ENCODE measurements at places on chromosomes 7 and 10.

- DNase-seq: no peak
These were observed 256.1 kb upstream of the C7orf33 start for GRCh38 chr7:148334441-148334956.

- DNase-seq: no peak
These were observed 115.3 kb downstream of the ST7 start for GRCh38 chr7:117068511-117069145.

GRCh38 chr7:145860809-145861208 is 255.8 kb upstream of the CNTNAP2 start:
- DNase-seq: no peak

DNA sequence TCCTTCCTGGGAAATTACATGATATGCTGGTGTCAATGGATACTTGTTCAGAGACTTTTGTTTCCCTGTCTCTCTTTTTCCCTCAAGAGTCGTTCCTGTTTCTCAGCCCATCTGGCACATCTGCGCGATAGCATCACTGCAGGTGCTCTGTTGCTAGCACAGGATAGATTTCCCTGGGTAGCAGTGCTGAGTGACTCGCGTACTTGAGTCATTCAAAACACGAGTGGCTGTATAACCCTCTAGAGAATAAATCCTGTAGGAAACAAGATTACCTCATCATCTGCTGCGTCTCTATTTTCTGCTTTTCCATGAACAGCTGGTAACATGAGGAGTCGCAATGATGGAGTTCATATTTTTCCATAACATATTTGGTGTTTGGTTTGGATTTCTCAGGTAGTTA is 452.0 kb upstream of the FZD8 start:
- DNase-seq: no peak

GRCh38 chr10:119404719-119405519 is 137.6 kb downstream of the RGS10 start:
- DNase-seq: no peak

GRCh38 chr7:47128700-47129099 is 453.2 kb downstream of the TNS3 start:
- DNase-seq: no peak

DNA sequence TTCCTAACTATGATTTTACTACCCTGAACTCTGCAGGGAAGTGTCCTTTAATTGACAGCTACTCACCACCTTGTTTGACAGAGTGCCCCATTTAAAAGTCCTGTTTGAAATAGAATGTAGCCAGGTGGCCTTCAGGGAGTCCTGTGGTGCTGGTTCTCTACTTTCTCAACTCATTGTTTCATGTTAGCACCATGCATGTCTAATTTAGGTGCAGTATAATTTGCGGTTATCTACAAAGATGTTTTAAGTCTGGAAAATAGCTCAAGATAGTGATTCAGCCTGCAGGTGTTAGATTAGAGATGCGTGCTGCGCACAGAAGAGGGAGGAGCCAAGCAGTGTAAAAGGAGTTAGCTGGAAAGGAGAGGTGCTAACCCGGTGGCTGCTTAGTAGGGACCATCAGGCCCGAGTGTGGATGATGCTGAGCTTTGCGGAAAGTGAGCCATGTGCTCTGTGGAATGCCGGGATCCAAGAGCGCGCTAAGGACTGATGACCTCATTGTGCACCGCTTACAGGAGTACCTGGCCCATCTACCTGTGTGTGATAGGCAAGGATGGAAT is 1.2 kb downstream of the CCM2 start:
- DNase-seq: no peak

- DNase-seq: no peak
These were observed 233.3 kb downstream of the SLC25A13 start for GRCh38 chr7:96088579-96088978.

DNA sequence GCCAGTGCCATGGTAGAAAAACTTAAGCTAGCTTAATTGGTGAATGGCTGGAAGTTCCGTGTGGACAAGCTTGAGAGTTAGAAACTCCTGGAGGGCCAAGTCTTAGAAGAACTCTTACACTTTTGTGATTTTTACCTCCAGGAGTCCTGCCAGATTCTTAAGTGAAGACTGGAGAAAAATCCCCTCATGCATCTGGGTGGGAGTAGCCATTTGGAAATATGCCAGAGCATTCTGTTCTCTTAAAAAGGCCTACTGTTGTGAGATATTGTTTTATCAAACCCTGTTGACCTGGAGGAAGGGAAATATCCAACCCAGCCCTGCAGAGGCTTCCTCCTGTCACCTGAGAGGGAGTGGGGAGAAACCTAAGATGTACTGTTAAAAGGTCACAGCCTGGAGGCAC is 17.6 kb upstream of the MCM10 start:
- no peak for DNase-seq

DNA sequence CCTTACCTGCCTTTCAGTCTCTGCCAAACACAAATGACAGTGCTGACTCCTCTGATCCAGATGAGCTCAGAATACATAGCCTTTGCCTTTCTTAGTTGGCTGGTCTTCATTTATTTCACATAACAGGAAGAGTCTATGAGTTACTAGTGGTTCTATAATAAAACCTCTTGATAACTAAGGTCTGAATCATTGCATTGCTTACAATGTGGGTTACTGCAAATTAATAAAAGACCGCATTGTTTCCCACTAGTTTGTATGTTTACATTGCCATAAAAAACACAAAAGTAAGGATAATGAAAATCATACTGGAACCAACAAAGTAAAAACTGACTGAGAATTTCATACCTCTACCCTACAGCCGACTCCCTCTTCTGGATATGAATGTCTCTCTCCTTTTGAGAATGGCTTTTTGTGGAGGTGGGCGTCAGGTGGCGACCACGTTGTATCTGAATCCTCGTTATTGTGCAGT is 62.0 kb upstream of the AKR1E2 start:
- no peak for DNase-seq

DNA sequence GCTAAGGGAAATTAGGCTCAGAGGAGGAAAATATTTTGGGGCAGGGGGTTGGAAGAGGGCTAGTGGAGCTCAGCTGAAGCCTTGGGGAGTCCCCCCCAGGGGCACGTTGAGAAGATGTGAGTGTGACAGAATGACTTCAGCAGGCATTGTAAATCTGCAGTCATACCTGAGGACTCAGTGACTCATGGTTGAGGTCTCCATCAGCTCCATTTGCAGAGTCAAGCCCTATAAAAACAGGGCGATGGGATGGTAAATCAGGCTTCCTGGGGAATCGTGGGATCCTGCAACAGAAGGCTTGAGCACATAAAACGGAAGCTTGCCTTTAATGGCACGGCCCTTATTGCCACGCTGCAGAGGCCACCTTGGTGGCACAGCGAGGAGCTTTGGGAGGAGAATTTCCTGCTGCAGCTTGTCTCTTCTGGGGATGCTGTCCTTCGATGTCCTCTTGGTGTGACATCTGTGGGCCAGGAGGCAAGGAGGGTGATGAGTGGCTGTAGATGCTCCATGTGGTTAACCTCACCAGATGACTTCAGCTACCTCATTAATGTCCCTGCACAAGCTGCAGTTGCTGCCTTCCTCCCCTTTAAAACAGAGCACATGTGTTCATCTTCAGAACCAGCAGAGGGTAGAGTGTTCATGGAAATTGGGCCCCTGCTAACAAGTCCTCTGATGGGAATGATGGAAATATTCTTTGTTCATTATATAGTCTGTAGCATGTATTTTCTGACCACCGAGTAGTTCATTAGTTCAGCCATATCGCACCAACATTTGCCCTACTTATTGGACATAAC is 285.9 kb downstream of the LRMDA start:
- no peak for DNase-seq

DNA sequence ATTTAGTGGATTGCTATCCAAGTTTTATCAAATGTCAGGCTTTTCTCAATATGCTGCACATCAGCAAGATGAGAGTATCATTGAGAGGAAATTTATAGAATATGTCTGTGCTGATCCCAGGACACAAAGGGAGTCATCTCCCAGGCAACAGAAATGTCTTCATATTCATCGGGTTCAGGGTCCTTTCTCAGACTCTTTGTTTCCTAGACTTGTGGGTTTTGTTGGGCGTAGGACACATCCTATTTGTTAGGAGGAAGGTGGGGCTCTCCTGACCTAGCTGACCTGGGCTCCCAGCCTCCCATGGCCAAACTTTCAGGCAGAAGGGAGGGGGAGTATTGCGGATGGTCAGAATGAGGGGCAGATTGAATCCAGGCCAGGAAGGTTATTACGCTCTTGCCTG is 22.9 kb upstream of the NPS start:
- no peak for DNase-seq

DNA sequence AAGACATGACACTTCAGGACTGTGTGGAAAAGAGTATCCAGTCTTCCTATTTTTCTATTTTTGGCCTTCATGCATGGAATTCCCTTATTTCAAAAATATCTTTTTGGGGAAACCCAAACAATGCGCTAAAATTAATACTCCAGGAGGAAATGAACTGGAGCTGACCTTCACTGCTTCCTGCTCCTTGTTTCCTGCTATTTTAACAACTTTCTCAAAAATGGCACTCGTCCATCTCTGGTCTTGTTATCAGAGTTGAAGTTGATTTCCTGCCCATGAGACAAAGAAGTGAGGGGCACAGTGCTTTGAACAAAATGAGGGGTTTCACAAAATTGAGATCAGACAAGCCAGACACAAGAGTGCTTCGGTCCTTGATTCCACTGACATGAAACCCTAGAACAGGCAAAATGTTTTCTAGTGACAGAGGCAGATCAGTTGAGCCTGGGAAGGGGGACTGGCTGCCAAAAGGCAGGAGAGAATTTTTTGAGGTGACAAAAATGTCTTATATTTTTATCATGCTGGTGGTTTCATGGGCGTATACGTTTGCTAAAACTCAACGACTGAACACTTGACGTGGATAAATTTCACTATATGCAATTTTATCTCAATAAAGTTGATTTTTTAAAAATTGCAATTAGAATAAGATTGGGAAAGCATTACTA is 193.2 kb downstream of the CREB5 start:
- no peak for DNase-seq

DNA sequence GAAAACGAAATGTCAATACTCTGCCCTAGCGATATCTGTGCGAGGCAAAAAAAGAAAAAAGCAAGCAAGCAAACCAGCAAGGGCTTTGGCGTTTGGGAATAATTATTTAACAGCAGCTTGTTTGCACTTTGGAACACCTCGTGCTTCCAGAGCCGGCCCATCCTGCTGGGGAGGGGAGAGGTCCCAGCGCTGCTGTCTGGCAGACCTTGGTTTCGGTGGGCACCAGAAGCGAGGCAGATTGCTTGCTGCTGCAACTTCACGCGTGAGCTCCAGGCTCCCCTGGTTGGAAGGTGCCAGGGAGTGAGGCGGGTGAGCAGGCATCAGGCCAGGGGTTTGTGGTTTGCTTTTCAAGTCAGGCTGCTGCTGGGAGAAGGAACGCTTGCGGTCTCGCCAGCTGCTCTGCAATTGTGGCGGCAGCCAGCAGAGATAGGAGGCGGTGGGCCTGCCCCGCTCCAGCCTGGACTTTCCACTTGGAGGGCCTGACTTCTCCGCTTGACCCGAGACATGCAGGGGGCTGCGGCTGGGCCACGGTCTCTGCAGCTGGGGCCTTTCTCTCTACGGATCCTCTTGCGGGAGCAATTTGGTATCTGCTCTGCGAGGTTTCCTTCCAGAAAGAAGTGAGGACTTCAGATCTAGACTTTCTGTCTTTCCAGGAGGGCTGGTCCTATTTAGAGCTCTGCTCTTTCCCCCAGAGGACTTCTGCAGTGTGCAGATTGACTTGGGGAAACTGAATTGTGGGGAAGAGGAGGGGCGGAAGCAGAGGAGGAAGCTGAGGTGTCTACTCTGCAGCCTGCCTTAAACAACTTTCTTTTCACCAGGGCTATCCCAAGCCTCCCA is 131.4 kb downstream of the PRPF18 start:
- DNase-seq: no peak

- DNase-seq: no peak
These were observed 68.9 kb downstream of the C10orf143 start for GRCh38 chr10:130041451-130042371.

DNA sequence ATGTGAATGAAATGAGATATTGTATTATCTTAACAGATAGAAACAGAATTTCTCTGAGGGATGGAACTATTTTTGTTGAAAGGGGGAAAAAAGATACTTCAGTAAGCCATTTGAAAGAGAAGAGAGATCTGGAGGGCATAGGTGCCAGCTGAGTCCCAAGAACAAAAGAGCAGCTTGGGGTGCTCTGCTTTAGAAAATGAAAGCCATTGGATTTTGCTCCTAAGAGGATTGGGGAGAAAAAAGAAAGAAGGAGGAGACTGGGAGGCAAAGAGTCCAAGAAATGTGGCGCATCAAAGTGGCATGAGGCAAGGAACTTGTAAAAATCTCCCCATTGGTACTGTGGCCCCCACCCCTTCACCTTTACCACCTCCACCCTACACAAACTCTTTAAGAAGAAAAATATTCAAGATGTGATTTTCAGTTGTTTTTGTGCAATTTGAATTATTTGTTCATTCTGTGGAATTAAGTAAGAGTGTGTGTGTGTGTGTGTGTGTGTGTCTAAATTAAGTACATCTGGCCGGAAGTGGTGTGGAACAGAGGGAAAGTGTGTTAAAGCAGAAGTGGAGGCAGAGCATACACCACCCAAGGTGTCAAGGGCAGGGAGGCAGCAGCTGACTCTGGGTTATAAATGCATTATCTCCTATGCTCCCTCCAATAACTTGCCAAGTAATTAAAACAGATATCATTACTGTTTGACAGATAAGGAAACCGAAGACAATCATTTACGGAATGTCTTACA is 9.9 kb upstream of the GNAI1 start:
- no peak for DNase-seq

- DNase-seq: no peak
These were observed 707 bp upstream of the C1GALT1 start for GRCh38 chr7:7181519-7182155.

- no peak for DNase-seq
These were observed 35.2 kb upstream of the ITPRID1 start for GRCh38 chr7:31478721-31479120.

- no peak for DNase-seq
These were observed 34.0 kb downstream of the ADAP1 start for GRCh38 chr7:920351-921070.

GRCh38 chr10:11177926-11178471 is 160.3 kb downstream of the CELF2 start:
- no peak for DNase-seq

DNA sequence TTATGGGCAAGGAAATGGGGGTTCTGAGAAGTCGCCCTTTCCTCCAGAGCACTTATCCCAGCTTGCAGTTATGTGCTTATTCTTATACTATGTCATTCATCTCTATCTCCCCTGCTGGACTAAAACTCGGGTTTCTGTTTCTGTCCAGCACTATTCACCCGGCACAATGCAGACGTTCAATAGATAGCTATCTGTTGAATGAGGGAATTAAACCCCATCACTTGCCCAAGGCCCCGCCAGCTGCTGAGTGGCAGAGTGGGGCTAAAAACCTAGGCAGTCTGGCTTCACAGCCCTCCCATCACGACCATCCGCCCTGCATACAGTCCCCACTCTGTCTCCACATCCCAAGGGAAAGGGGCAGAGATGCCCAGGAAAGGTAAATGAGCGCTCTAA is 5.4 kb downstream of the SLIT1 start:
- DNase-seq: no peak

DNA sequence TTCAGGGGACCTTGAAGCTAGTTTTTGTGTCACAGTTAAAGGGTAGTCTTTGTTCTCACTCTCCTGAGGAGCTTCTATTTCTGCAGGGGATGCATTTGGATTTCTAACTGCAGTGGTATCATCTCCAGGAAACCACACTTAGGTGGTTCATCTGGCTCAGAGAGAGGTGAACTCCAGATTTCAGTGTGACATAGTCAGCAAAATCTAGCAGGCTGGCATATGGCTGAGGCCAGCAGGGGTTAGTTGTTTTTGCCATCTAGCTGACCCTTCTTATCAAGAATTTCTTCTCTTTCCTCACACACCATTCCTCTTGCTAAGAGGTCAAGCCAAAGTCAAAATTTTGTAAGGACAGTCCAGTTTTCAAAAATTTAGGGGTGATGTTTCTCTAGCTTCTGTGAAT is 248.2 kb downstream of the REEP3 start:
- DNase-seq: no peak

Measured in iPS DF 19.7 (cell line).